ENCODE measurements at places on chromosomes 1 and 21. TPM values are rescaled to one million over a fixed set of nuclear protein-coding genes. Genes with fewer than 3 reads are reported as not detected.

The WNT9A gene
- 4.1 TPM for total RNA-seq

The TOR3A gene
- 22.4 TPM for total RNA-seq

DNA sequence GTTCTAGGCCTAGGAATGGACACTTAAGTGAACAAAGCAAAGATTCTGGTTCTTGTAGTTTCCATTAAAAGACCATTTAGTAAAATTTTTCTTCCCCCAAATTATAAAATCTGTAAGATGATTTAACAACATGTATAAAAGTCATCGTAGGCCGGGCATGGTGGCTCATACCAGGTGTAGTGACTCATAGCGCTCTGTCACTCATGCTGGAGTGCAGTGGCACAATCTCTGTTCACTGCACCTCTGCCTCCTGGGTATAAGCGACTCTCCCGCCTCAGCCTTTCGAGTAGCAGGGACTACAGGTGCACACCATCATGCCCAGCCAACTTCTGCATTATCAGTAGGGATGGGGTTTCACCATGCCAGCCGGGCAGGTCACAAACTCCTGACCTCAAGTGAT, 9.1 kb downstream of the ASPM start:
- no peak for DNase-seq

DNA sequence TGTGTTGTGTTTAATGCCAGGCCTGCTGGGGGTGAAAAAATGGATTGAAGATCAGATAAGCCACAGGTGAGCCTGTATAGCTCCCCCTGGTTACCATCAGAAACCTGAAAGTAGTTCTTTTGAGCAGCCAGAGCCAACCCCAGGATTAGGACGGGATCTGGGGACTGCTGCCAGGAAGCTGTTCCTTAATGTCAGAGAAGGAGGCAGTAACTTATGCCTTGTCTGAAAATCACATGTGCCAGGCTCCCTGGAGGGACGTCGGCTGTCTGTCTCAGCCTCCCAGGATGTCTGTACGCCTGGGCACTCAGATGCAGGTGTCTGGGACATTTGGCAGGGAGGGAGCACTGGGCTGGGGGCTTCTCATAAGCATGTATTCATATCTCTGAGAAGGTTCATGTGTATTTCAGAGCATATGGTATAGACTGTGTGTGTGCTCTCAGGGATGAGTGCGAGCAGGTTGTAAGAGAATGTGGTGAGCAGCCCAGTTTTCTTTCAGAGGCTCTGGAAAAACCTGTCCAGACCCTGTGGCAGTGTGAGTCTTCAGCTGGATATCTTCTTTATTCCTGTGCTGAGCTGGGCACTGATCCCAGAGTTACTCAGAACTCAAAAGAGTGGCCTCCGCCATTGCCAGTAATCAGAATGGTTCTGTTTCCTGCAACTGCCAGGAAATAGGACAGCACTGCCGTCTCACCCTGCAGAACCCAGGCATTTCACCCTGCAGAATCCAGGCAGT, 2.8 kb downstream of the FAM43B start:
- no peak for DNase-seq

- no peak for DNase-seq
Measured at GRCh38 chr1:9907441-9907840, 2.6 kb downstream of the CTNNBIP1 start.

DNA sequence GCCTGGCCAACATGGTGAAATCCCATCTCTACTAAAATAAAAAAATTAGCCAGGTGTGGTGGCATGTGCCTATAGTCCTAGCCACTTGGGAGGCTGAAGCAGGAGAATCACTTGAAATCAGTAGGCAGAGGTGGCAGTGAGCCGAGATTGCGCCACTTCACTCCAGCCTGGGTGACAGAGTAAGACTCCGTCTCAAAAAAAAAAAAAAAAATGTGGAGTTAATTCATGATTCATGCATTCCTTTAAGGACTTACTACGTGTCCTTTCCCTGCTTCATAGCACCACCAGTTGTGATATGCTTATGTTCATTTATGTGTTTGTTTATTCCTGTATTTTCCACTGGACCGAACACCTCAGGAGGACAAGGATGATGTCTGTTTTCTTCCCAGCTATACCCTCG, 12.7 kb upstream of the PRELP start:
- no peak for DNase-seq

DNA sequence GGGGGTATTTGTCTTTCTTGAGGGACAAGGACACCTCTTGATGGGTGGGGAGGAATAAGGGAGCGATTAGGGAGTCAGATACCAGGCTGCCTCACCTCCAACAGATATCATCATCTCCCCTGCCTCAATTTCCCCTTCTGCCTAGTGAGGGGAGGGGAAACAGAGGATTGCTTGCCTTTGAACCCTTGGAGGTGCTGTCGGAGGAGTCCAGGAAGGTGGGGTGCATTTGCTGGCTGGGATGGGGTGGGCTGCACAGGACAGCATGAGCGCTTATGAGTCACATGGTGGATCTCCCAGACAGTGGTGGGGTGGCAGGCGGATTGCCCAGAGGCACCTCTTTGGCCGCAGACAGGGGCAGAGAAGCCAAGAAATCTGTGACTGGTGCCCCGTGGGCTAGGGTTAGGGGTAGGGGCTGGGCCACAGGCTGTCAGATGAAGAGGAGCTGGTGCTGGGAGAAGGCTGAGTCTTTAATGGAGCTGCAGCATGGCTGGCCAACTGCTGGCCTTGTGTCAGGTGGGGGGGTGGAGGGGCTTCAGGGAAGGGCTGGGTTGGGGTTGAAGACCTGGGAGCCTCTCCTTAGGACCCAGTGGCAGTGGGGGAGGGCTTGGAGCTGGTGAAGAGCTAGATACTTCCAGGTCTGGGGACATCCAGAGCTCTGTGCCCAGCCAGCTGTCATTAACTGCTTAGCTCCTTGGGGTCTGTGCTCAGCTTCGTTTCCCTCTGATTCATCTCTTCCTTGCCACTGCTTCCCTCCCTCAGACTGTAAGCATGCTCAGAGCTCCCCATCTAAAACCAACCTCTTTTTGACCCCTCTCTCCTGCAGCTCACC, 7.0 kb upstream of the ADORA1 start:
- DNase-seq: no peak

All from endothelial cell of umbilical vein (primary cell).